ENCODE measurements at places on chromosomes 7 and 10. TPM values are rescaled to one million over a fixed set of nuclear protein-coding genes. Genes with fewer than 3 reads are reported as not detected.

The CYP17A1 gene
- total RNA-seq, result not detected

The OR9A2 gene
- total RNA-seq, result not detected

The RBM20 gene
- 2.6 TPM for total RNA-seq

The CFAP58 gene
- total RNA-seq, result 0.10 TPM

The GTF2IRD2 gene
- total RNA-seq, result 8.1 TPM

The CYP3A4 gene
- total RNA-seq, result not detected

The OR13A1 gene
- not detected for total RNA-seq

Data from A549 treated with GW870086 at 1 μM for 4 hours (cell line).